ENCODE measurements at places on chromosomes 16 and 17.

DNA sequence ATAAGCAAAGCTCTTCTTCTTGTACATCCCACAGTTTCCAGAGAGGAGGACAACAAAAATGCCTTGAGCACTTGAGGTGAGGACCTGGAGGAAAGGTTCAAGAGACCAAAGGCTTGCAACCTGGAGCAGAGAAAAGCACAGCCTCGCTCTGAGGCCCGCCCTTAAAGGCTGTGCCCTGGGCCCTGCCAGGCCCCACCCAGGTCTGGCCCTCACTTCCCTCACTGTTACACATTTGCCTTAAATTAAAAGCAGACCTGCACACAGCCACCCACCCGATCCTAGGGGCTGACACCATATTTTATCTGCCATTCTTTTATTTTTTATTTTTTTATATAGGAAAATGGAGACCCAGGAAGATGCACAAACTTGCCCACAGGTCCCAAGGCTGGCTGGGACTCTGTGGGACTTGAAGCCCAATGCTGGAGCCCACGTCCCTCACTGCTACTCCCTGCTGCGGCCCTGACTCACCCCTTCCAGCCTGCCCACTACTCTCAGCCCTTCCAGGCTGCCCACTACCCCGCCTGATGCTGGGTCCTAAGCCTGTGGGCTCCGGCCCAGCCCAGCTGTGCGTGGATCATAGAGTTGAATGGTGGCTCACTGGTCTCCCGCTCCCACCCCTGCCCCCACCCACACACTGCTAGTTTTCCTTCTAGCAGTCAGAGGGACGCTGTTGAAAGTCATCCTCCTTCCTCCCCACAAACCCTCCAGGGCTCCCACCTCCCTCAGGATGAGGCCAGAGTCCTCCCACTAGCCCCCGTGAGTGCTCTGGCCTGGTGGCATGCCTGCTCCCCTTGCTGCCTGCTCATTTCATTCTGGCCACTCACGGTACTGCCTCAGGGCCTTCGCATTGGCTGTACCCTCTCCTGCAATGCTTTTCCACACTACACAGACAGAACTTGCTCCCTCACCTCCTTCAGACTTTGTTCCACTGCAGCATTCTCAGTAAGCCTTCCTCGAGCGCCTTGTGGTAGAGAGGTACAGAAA lies 77.6 kb upstream of the MED9 start:
- no peak for DNase-seq

DNA sequence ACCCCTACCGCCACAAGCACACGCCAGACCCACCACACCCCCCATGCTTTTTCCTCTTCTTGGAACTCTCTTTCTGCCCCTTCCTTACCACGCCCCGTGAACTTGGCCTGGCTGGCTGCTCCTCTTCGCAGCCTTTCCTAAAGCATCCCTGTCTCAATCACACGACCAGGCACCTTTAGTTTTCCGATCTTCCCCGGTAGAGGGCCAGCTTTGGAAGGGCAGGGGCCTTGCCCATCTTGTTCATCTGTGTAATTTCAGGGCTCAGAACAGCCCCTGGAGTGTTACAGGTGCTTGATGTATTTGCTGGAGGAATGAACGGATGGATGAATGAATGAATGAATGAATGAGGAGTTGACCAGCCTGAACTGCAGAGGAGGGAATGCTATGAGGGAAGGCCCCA lies 3.7 kb downstream of the SPPL2C start:
- DNase-seq, result no peak

- peak; percentile 20 for DNase-seq
Observed at GRCh38 chr17:82963104-82963950, 116.1 kb upstream of the METRNL start.

GRCh38 chr16:14509055-14509454 lies 121.0 kb downstream of the PARN start:
- DNase-seq, result no peak

- DNase-seq, result peak; percentile 48
Observed at GRCh38 chr17:29115961-29116803, 64.0 kb downstream of the MYO18A start.

- DNase-seq, result no peak
Observed at GRCh38 chr16:49620158-49620868, 235.6 kb downstream of the ZNF423 start.

GRCh38 chr17:79338604-79339003 lies 264.0 kb downstream of the ENGASE start:
- DNase-seq, result no peak

DNA sequence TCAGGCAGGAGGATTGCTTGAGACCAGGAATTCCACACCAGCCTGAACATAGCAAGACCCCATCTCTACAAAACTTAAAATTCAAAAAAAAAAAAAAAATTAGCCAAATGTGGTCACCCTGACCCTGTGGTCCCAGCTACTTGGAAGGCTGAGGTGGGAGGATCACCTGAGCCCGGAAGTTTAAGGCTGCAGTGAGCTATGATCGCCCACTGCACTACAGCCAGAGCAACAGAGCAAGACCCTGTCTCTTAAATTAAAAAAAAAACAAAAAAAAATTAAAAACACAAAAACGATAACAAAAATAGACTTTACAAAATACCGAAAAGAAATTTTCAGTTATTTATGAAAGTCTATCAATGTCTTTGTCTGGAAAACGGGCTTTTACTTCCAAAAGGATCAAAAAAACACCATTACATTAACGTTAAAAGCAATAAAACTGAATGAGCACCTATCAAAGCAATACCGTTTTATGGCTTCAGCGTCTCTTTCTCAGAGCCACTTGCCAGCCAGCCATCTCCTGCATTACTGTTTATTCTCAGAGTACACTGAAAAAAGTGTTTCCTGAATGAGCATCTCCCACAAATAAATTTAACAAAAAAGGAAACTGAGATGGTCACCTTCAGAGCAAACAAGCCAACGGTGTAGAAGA lies 6.1 kb downstream of the USP7 start:
- DNase-seq, result no peak

GRCh38 chr17:81043725-81044427 lies 8.9 kb downstream of the BAIAP2 start:
- no peak for DNase-seq

GRCh38 chr17:2704890-2705248 lies 6.7 kb downstream of the CLUH start:
- DNase-seq, result no peak

GRCh38 chr16:79593074-79593531 lies 7.4 kb downstream of the MAF start:
- no peak for DNase-seq

DNA sequence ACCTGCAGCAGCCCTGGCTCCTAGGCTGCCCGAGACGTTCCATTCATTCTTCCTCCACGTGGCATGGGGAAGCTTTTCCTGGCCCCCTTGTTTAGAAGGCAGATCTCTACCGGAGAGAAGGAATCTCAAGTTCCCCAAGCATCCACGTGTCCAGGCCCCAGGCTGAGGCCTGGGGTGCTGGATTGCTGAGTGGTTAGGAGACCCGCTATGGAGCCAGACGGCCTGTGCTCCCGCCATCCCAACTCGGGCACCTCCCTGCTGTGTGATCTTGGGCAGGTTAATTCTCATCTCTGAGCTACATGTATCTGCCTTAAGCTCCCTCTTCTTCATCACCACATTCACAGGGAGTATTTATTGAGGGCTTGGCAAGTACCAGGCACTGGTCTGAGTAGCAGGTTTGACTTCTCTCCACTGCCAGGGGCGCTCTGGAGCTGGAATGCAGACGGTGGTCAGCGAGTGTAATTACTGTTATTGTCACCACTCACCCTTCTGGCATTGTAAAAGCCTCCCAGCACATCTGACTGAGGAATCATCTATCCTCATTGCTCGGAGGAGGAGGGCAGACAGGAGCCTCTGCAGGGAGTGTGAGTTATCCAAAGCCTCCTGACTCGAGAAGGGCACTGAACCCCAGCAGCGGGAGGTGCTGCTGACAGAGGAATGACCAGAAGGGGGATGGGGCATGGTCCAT lies 1.1 kb upstream of the ADGRG1 start:
- no peak for DNase-seq

DNA sequence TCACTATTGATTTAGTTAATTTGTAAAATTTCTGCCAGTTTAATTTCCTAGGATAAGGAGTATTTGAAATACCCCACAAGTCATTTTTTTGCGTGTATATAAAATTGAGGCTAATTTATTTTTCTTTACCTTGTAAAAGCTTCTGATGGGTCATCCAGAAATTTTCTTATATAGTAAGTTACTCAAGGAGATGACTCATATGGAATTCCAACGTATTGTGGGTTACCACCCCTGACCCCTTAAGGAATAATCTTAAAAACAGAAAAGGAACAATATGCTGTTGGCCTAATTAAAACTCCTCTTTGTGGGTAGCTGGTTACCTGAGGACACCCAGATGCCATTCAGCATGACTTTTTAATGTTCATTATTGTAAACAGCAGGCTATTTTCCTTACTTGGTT lies 13.6 kb downstream of the HEATR6 start:
- DNase-seq, result no peak

- DNase-seq, result no peak
Observed at GRCh38 chr17:28773736-28774135, 29.9 kb downstream of the TRAF4 start.

DNA sequence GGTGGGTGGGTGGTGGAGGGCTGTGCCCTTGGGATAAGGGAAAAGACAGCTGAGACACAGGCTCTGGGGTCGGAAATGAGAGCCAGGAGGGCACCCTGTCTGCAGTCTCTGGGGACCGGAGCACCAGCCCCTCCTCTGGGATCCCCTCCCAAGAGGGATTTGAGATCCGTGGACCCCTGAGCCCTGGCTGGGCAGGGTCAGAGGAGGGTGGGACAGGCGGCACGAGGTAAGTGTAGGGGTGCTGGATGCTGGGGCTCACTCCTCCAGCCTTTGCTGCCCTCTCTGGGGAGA lies 425 bp downstream of the SGSH start:
- no peak for DNase-seq

GRCh38 chr16:51150888-51151320 lies at the start of gene SALL1:
Gene SALL1 (minus strand): TSS chr16:51151270. CDS start chr16:51151241, 29 bp downstream.
- DNase-seq, result no peak

- DNase-seq, result no peak
Observed at GRCh38 chr17:48468299-48468698, 38.3 kb upstream of the SKAP1 start.

DNA sequence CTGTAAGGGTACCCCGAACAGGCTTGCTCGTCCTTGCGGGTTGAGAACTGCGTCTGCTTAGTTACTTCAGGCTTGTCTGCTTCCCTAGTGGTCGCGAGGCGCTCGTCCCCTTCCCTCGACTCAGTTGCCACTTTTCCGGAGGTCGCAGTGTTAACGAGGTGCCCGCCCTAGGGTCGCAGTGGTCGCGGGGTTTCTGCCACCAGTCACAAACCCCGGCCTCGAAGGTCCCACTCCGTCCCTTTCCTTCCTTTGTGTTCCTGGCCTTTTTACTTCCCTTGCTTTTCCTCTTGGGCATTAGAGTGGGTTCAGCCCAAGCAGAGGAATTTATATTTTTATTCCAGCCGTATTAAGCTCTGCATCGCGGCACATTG lies 299 bp downstream of the NUP85 start:
- no peak for DNase-seq

- peak; percentile 41 for DNase-seq
Observed at GRCh38 chr16:381012-381788, 578 bp downstream of the PGAP6 start.

DNA sequence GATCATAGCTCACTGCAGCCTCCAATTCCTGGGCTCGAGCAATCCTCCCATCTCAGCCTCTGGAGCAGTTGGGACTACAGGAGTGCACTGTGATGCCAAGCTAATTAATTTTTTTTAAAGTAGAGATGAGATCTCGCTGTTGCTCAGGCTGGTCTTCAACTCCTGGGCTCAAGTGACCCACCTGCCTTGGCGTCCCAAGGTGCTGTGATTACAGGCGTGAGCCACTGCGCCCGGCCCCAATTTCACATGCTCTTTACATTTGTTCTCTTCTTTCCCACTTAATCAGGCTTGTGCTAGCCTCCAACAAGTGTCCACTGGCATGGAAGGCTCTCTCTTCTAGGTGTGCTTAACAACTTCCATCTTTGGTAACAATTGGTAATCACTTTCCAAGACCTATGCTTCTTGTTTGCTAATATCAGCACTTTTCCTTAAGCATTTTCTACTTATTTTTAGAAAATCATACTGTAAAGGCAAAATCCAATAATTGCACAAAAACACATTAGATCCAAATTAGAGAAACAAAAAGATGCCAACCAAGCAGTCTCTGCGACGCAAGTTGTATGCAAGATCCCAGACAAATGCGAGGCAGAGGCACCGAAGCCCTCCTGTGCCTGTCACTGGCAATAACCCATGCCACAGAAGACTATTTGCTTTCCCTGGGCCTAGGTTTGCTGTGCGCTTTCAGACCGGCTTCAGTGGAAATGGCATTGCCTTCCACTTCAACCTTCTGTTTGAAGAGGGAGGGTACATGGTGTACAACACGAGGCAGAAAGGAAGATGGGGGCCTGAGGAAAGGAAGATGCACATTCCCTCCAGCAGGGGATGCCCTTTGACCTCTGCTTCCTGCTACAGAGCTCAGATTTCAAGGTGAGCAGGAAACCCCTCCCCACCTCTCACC lies 52.6 kb downstream of the NOS2 start:
- DNase-seq, result no peak

DNA sequence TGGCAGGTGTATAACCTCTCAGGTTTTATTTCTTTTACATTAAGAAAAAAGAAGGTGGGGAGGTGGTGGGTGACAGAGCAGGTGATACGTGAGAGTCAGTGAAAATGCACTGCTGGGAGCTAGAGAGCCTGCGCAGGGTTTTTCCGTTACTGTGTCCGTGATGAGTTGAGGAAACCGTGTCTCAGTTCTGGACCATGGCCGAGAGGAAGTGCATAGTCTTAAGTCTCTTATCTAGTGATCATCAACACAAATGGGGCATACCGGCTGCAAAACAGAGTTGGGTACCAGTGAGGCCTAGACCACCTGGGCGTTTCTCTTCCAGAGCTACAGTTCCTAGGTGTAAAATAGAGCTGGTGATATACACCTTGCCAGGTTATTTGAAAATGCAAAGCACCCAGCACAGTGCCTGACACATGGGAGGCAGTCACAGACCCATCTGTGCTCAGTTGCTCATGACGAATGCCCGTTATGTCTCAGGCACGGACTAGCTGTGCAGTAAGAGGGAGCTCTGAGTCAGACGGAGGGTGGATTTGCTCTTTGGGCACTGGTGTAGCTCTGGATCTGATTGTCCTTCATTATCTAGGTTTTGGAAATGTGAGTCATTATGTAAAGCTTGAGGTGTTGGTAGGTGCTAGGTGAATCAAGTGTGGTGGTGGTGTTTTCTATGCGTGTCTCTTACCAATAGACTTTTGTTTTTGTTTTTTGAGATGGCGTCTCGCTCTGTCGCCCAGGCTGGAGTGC lies 60.9 kb downstream of the RPTOR start:
- DNase-seq, result peak; percentile 55

DNA sequence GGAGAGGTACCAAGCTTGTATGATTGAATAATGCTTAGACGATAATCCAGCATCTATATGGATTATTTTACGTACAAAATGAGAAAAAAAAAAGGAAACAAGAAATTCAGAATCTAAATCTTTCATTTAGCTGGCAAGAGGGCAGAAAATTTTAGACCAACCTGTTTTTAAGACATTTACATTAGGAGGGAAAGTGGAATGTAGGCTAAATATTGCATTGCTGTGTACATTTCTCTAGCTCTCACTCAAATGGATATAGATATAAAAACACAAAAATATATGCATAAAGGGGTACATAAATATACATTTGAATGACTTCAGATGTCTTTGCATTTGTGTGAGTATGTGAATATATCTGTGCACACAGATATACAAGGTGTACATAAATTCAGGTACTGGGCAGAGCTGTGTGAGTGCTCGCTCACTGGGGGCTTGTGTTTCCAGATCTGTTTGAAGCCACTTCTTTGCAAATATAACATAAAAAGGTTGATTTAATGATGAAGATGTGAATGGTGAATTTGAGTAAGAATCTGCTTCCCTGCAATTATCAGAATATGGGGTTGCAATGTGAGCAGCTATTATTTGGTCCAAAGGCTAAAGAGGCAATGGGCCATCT lies 14.2 kb upstream of the ZFHX3 start:
- no peak for DNase-seq
